ENCODE measurements at places on chromosomes 3 and 15.

DNA sequence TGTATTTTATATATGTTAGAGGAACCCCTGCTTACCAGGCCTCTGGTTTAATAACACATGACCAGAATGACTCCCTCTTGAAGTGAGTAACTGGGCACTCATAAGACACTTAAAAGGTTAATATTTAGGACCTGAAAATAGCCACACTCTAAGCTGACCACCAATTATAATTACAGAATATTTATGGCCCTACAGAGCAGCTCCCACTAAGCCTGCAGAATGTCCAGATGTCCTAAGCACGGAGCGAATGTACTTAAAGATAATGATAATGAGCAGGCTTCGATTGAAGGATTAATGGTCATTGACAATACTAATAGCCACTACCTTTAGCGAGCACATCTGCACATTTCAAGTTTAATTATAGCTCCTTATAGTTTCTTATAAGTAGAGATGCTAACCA lies 22.8 kb upstream of the KCTD6 start:
- DNase-seq, result no peak

- peak; percentile 40 for DNase-seq
Observed at GRCh38 chr15:73081321-73081958, 29.2 kb downstream of the NEO1 start.

GRCh38 chr3:181610083-181610972 lies 101.4 kb upstream of the SOX2 start:
- DNase-seq, result no peak

GRCh38 chr3:183924956-183925355 lies 40.3 kb upstream of the PARL start:
- DNase-seq, result no peak

GRCh38 chr3:168094877-168095610 lies 680 bp downstream of the GOLIM4 start:
- peak; percentile 86 for DNase-seq

GRCh38 chr3:35500641-35501350 lies 138.5 kb upstream of the ARPP21 start:
- no peak for DNase-seq

DNA sequence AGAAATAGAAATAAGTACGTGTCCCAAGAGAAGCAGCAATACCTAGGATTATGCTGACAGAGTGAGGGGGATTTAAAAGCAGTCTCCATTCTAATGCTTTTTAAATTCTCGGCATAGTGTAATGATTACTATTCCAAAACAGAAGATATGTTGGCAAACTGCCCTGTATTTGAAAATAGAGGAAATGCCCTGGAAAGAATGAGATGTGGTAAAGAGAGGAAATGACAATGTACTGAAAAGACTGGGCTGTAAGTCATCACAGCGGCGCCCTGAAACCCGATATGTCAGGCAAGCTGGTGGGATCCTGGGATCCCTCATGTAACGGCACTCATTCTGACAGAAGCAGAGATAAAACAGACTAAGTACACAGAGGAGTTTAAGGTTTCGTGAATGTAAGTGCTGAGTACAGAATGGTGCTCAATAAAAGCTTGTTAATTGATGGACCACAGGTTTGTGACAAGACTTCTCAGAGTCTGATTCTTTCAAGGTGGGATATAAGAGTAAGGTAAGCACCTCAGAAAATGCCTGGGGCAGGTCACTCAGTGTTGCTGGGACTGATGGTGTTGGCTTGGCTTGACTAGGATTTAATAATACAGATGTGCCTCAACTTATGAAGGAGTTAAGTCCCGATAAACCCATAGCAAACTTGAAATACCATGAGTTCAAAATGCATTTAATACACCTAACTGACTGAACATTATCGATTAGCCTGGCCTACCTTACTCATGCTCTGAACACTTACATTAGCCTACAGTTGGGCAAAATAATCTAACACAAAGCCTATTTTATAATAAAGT lies 91.4 kb downstream of the NFKBIZ start:
- peak; percentile 43 for DNase-seq

DNA sequence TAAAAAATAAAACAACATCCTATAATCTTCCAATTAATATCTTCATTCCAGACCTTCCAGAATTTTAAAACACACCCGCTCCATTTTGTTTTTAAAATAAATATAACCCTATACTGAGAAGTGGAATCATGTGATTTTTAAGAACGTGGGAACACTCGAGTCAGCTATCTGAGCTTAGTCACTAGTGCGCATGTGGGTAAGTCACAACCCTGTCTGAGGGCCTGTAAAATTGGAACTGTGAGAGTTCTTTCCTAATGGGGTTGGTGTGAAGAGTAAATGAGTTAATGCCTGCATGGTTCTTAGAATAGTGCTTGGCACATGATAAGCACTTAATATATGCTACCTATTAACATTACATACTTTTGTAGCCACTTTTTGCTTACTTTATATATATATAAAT lies 19.9 kb upstream of the POLR2M start:
- no peak for DNase-seq

DNA sequence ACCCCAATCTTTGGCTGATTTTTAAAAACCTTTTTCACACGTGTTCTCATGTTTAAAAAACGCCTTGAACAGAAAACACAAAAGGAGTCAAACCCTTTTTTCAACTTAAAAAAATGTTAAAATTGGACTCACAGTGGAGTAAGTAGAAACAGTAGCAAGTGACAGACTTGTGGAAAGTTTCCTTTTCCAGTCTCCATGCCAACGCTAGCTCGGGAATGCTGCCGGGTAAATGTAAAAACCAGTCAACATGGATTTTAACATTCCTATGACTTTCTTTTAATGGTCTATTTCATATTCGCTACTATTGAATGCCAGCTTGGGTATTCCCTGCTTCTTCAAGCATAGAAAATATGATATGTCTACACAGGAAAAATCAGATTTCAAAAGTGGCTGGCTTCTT lies 1.6 kb upstream of the PROK2 start:
- DNase-seq, result no peak

DNA sequence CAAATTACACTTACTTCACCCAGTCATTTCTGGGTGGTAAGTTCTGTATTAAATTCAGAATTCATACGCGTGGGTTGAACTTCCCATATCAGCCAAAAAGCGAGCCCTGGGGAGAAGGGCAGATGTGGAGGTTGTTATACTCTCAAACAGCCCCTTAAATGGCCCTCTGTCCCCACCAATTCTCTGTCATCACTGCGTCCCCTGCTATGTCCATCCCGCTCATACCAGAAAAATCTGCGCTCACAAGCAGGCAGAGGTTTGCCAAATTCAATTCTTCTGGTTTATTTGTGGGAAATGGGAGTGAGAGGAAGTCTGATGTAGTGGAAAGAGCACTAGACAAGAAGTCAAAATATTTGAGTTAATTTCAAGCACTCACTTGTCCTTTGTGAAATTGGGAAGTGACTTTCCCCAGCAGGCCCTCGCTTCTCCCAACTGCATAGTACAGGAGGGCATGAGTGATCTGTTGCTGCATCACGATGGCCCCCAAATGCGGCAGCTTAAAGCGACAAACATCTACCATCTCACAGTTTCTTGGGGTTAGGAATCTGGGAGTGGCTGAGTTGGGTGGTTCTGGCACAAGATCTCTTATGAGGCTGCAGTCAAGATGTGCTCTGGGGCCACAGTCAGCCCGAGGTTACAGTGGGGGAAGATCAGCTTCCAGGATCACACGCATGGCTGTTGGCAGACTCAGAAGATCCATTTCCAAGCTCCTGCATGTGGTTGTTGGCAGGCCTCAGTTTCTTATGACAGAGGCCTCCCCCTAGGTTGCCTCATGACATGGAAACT lies 67.7 kb downstream of the CPN2 start:
- DNase-seq, result no peak

- DNase-seq, result no peak
Observed at GRCh38 chr3:89973156-89973555, 865.7 kb downstream of the EPHA3 start.

DNA sequence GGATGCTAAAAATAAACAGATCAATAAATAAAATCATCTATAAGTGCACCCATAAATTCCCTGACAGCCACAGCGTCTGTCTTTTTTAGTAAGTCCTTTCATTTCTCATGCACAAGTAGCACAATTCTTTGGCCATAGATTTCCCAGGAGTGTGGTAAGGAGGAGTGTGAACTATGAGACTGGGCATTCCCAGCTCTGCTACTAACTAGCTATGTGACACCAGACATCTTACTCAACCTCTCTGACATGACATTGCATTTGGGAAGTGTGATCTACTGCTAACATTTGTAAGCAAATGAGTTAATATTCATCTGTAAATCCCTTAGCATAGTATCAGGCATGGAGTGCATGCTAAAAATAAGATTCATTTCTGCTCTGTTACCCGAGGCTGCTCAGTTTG lies 301.7 kb downstream of the NTRK3 start:
- DNase-seq, result no peak

Measured in COR-L47 (cell line).